Breast epithelium (tissue), 4 donors: ENCODE measurements at places on chromosomes 2 and 18. TPM values are rescaled to one million over a fixed set of nuclear protein-coding genes. Genes with fewer than 3 reads are reported as not detected.
A peak's percentile ranks its signal among the peaks of the same experiment; 100 is the strongest.

SLC5A7 gene
- under 0.01 TPM for total RNA-seq

NDC80 gene
- total RNA-seq = 0.98 TPM

SP140 gene
- total RNA-seq = 1.1 TPM

DNA sequence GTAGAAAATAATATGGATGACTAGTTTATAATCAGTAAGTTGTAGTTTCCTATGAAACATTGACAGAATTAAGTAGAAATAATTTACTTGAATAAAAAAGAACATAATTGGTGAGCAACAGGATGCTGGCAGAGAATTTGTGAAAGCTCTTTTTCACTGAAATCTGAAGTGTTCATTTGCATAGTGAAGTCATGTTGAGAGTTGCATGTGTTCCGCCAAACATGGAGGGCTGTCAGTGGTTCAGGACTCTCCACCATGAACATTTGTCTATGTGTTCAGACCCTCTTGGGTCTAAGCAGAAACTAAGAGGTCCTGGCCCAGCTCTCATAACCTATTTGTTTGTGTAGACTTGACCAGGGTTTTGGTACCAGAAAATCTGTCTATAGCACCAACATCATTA lies 182.5 kb upstream of the LINC00305 start:
- DNase-seq = no peak
- no peaks in the 10 kb centered on the region for H3K4me1 ChIP-seq
- no peaks in the 10 kb centered on the region for H3K36me3 ChIP-seq
- no peaks in the 10 kb centered on the region for H3K27me3 ChIP-seq

DNA sequence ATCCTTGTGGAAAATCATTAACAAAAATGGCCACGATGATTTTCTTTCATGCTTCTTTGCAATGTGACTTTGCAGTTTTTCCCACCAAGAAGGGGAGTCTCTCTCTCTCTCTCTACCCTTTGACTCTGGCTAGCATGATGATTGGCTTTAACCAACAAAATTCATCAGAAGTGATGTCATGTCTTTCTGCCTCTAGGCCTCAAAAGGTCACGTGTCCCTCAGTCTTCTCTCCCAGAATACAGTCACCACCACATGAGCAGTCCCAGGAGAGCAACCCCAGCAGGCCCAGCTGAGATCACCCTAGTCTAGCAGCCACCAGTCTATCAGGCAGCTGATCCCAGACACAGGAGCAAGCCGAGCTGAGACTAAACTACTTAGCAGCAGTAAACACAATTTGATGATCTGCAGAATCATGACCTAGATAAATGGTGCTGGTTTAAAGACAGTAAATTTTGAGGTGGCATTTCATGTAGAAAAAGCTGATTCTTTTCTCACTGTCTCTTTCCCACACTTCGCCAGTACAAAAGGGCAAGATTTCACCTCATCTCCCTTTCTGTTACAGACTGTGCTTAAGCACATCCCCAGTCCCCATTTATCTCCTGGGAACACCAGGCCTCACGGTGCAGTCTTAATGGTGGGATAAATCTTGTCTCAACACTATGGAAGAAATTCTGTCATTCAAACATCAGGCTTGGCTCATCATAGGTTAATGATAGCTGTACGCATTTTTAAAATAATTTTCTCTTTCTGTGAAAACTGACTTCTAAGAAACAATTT lies 132.7 kb downstream of the SCG2 start:
- peak overlapping the region; percentile 82 for H3K27ac ChIP-seq
- DNase-seq = no peak
- no peak overlapping the region for H3K4me3 ChIP-seq
- H3K27me3 ChIP-seq = no peaks in the 10 kb centered on the region
- no peaks in the 10 kb centered on the region for H3K4me1 ChIP-seq
- no peaks in the 10 kb centered on the region for H3K36me3 ChIP-seq

- no peak overlapping the region for H3K4me3 ChIP-seq
- no peaks in the 10 kb centered on the region for H3K27me3 ChIP-seq
- no peak overlapping the region for H3K27ac ChIP-seq
Observed at GRCh38 chr2:139237023-139237422, 456.8 kb upstream of the NXPH2 start.

DNA sequence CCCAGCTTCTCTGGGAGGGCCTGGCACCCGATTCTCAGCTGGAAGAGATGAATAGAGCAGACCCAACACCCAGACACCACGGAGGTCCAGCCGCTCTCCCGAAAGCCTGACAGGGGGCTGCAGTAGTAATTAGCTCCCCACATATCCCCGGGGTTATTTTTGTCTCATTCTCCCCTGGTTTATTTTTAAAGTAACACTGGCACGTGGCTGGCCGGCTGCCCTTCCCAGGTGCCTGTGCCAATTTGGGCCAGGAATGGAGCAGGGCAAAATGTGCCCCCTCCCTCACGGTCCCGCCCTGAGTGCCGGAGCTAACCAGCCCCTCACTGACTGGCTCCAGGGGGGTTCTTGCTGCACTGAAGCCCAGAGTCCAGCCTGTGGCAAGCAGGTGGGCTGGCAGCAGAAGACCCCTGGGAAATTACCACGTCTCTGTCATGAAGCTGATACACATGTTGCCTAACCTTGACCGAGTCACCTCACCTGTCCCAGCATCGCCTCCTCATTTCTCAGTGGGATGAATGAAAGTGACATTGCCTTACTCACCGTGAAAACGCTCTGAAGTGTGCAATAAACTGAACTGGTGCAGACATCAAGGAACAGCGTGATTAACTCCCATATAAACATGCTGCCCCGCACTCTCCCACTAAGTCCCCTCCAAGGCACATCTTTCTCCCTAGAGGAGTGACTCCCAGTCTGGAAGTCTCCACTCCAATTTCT lies 18.4 kb downstream of the KCNK3 start:
- no peaks in the 10 kb centered on the region for H3K36me3 ChIP-seq
- no peak for DNase-seq
- no peaks in the 10 kb centered on the region for H3K27me3 ChIP-seq

DNA sequence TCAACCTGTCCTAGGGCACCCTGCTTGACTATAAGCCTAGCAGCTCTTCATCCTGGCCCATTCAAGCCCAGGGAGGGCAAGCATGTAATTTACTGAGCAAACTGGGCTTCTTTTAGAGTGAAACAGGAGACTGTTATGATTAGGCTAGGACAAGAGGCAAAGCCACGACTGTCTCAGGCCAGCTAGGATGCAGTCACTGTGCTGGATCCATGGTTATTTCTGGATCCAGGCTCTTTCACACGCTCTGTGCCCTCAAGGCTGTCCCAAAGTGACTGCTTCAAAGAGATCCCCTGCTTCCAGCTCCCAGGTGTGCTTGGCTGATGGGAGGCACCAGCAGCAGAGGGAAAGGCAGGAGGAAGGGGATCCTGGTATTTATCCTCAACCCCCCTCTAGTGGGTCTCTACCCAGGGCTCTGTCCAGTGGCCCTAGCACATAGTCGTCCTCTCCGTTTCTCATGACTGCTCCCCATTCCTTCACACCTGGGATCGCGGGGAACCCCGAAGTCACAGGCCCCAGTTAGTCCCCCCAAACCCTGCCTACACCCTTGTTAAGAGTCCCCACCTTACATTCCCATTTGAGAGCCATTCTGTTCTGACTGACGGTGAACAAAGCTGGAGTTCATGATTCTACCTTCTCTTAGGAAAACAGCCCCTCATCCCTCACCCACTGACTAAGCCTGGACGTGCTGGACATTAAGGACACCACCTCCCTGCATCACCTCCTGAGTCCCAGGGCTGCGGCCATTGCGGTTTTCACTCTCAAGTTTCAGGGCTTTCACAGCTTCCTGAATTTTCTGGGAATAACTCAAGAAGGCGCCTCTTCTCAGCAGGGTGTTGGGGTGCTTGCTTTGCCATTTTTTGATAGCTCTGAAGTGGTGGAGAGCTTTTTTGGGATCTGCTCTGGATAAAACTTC lies 63.2 kb downstream of the POLR1A start:
- DNase-seq = peak; percentile 37
- H3K27ac ChIP-seq = no peak overlapping the region
- H3K4me3 ChIP-seq = no peak overlapping the region
- H3K4me1 ChIP-seq = no peaks in the 10 kb centered on the region
- H3K27me3 ChIP-seq = no peaks in the 10 kb centered on the region
- peaks cover 12% of the 10 kb centered on the region for H3K36me3 ChIP-seq
